Activated CD8-positive, alpha-beta memory T cell treated with anti-CD3 and anti-CD28 coated beads, Interleukin-2, amount 50 U/mL, for 4 hours (primary cell): ENCODE measurements at places on chromosomes 3 and 15.

DNA sequence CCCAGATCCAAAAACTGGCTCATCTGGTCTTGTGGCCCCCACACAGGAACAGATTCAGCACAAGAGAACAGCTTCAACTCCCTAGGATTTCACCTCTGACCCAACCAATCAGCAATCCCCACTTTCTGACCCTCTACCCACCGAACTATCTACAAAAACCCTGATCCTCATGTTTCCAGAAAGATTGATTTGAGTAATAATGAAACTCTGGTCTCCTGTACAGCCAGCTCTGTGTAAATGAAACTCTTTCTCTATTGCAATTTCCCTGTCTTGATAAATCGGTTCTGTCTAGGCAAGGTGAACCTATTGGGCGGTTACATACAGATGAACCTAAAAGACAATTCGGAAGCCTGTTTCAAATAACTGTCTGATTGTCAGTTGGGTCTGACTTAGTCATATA lies 847.6 kb upstream of the ALCAM start:
- no peak for DNase-seq

DNA sequence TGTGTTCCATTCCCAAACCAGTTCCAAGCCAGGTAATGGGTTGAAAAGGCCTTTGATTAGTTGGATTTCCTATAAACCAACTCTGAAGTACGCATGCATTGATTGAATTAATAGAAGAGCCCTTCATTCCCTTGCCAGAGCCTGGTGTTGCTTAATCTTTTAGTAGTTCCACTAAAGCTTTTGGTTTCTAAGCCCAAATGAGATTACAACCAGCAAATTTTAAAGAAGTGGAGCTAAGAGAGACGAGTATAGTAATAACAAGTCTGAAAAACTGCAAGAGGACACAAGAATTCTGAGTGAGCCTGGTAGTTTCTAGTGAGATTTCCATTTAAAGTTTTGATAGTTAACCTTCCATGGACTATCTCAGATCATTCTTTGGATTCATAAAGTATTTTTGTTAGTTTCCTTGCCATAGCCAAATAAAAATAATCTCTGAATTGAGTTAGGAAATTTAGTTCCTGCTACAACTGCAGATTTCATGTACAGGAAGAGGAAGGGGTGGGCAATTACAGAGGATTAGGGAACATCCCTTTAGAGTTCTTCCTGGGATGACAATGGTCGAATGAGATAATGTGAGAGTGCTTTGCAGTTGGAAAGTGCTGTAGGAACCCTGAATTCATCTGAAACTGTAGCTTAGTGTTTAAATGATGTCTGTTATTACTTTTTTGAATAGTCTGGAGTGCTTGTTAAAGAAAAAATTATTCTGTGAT lies 136.8 kb downstream of the FNDC3B start:
- no peak for DNase-seq

GRCh38 chr3:40445880-40446279 lies 11.3 kb upstream of the RPL14 start:
- DNase-seq, result no peak

DNA sequence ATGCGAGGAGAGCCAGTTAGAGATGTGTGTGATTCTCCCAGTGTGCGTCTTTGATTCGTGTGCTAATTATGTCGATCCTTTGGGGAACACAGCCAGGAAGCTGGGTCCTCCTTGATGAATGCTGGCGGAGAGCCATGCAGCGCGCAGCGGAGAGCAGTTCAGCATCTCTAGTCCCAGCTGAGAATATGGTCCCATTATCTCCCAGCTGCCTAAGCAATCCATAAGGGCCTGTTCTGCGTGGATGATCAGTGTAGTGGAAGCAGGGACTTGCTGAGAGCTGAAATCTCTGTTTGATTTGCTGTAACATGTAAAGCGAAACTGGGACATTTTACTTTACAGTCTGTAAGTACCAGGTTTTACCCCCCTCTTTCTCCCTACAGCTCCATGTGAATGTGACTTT lies 412.7 kb downstream of the CNTN4 start:
- DNase-seq, result no peak

DNA sequence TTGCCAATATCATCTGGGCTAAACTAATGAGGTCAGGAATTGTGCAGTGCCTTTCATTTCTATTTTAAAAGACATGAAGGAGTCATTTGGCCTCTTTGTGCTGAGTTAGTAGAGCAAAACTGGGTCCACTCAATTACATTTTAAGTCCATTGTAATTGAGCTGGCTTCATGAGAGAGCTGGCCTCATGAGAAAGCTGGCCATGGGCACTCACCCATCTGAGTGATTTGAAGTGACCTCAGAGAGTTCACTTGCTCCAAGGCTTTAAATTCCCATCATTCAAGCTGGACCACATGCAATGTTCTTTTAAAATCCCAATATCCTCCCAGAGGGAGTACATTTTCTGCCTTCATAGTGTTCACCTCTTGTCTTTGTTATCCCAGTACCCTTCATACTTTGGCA lies 335.9 kb upstream of the WNT5A start:
- no peak for DNase-seq

GRCh38 chr3:46701181-46701939 lies at the start of gene TMIE:
TSS of gene TMIE (plus strand) at chr3:46701392. CDS start at chr3:46701488, 96 bp downstream.
- no peak for DNase-seq

GRCh38 chr3:74661672-74662071 lies 47.2 kb upstream of the CNTN3 start:
- DNase-seq, result no peak

- peak; percentile 39 for DNase-seq
Measured at GRCh38 chr15:41827290-41827879, 507 bp upstream of the JMJD7 start.

DNA sequence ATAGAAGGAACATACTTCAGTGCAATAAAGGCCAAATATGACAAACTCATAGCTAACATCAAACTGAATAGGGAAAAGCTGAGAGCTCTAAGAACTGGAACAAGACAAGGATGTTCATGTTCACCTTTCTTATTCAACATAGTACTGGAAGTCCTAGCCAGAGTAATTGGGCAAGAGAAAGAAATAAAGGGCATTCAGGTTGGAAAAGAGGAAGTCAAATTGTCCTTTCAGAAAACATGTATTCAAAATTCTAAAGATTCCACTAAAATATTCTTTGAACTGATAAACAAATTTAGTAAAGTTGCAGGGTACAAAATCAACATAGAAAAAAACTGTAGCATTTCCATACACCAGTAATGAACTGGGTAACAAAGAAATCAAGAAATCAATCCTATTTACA lies 12.2 kb upstream of the ZNF197 start:
- DNase-seq, result no peak

DNA sequence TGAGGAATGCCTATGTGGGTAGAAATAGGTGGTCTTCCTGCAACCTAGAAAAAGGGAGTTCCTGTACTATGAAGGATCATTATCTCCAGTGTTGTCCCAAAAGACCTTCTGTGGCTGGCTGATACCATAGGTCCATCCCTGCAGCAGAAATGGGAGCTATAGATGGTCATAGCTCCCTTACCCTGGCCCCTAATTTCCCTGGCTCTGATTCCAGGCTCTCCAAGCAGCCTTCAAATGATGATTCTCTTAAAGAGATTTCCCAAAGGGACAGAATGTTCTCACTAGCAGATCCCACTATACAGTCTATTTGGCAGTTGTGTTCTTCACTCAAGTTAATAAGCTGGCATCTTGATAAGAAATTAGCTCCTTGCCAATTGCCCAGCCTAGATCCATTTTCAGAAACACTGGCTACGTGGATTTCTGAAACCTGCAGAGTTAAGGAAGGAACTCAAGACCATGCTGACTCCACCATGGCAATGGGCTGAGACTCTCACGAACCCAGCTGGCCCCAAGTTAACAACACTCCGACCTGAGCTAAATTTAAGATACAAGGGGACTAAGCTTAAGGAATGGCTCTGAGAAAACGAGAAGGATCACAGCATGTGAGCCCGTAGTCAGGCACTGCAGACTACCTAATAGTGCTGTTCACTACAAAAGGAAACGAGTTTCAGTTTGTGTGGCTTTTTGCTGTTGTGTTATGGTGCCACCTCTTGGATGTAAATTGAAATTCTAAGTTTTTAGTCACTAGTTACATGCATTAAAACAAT lies 11.4 kb downstream of the C15orf40 start:
- DNase-seq, result no peak

GRCh38 chr15:90596943-90597342 lies 67.2 kb downstream of the CRTC3 start:
- DNase-seq, result no peak

GRCh38 chr3:49412632-49413337 lies 562 bp downstream of the TCTA start:
- DNase-seq, result no peak

DNA sequence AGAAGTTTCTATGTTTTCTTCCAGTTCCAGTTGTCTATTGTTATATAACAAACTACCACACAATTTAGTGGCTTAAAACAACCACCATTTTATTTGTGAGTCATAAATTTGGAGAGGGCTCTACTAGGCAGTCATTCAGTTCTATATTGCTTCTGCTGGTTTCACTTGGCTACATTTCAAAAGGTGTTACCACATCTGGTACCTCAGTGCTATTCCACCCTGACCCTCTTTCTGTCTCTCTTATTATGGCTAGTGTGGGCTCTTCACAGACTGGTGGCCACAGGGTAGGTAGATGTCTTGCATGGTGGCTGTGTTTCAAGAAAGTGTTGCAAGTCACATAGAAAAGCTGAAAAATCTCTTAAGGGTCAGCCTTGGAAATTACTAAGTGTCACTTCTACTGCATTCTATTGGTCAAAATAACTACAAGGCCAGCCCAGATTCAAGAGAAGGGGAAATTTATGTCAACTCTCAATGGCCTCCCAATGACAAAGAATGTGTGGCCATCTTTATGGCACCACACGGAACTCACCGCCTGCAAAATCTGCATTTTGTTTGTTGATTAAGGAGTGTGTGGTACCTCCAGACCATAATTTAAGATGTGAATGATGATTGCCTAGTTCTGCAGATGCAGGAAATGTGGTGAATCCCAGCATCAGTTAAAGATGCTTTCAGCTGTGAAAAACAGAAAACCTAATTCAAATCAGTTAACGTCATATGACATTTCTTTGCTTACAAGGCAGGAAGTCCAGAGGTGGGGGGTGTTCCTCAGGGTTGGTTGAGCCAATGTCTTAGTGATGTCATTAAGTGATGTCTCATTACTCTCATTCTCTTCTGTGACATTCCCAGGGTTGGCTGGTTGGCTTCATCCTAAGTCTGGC lies 105.8 kb upstream of the RASGRP1 start:
- DNase-seq, result peak; percentile 65

- DNase-seq, result no peak
Measured at GRCh38 chr3:39222462-39222861, 30.1 kb upstream of the XIRP1 start.

DNA sequence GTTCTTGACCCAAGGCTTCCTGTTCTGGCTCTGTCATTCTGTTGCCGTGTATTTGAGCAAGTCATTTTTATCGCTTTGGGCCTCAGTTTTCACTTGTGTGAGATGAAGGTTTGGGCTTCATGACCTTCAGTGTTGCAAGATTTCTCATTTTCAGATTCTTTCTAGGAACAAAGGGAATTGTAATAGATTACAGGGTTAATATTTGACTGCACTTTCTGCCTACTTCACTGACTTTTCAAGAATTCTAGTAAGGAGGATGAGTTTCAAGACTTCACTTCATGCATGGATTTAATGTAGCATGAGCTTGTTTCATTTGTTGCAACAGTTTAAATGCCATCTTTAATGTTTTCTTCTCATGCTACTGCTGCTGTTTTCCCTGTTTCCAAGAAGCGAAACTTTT lies 226.5 kb downstream of the NLGN1 start:
- no peak for DNase-seq

GRCh38 chr3:17740721-17741141 lies 1.7 kb downstream of the TBC1D5 start:
- no peak for DNase-seq

DNA sequence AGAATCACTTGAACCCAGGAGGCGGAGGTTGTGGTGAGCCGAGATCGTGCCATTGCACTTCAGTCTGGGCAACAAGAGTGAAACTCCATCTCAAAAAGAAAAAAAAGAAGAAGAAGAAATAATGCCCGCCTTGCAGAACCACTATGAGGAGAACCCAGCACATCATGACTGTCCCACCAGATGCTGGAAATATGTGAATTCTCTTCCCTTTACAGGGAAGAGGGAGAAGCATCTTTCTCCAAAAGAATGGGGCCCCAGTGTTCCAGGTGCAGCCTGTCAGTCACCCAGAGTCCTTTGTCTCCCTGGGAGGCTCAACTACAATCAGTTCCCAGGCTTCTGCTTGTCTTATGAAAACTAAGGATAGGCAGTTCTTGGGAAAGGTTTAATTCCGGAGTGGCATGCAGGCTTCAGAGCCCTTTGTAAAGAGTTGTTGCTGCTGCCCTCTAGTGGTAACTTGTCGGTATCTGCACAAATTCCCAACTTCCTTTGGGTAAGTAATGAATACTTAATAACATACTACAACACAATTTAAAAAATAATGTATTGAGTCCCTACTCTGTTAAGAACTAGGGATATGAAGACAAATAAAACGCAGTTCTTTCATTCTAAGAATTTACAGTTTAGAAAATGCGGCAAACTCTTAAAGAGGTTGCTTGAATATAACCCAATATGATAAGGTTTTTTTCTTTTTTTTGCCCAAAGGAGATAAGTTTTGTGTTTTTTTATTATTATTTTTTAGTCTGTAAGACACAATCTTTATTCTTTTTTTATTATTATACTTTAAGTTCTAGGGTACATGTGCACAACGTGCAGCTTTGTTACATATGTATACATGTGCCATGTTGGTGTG lies 18.6 kb upstream of the TICRR start:
- peak; percentile 46 for DNase-seq

GRCh38 chr3:141250828-141251227 lies 19.2 kb downstream of the PXYLP1 start:
- no peak for DNase-seq

- DNase-seq, result no peak
Measured at GRCh38 chr3:115975353-115975752, 352.0 kb downstream of the GAP43 start.

DNA sequence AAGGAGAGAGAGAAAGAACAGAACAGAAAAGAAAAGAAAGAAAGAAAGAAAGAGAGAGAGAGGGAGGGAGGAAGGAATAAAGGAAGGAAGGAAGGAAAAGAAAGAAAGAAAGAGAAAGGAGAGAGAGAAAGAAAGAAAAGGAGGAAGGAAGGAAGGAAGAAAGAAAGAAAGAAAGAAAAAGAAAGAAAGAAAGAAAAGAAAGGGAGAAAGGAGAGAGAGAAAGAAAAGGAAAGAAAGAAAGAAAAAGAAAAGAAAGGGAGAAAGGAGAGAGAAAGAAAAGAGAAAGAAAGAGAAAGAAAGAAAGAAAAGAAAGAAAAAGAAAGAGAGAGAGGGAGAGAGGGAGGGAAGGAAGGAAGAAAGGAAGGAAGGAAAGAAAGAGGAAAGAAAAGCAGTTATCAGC lies 108.8 kb downstream of the ARPP21 start:
- no peak for DNase-seq

- no peak for DNase-seq
Measured at GRCh38 chr3:38017445-38018295, 11.8 kb downstream of the PLCD1 start.

DNA sequence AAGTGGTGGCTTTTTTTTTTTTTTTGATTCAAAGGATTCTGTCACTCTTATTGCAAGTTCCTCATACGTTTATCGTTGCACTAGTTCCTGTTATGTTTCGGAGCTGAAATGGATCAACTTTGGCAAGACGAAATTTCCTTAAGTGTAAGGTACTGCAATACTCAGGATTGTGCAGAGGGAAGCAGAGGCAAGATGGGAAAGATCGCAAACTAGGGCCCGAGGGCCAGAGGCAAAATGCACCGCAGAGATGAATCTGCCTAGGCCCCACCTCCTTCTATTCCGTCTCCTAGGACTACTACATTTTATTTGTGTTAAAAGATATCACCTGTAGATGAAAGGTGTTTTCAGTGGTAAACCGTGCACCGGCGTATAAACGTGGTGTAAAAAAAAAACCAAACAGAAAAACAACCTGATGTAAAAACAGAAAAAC lies 331 bp downstream of the RNU6-1 start:
- DNase-seq, result no peak
